Progenitor cell of endocrine pancreas (in vitro differentiated cells): ENCODE measurements at places on chromosomes 16 and 17. TPM values are rescaled to one million over a fixed set of nuclear protein-coding genes. Genes with fewer than 3 reads are reported as not detected.

TSEN54 gene
- total RNA-seq: 56.0 and 56.4 TPM in 2 replicates

- DNase-seq: no peak
Observed at GRCh38 chr17:77266213-77266612, 125.4 kb downstream of the SEC14L1 start.

NUPR1 gene
- total RNA-seq: not detected in 2 replicates

GRCh38 chr17:70336411-70336810, 167.1 kb downstream of the KCNJ2 start:
- DNase-seq: no peak

DNA sequence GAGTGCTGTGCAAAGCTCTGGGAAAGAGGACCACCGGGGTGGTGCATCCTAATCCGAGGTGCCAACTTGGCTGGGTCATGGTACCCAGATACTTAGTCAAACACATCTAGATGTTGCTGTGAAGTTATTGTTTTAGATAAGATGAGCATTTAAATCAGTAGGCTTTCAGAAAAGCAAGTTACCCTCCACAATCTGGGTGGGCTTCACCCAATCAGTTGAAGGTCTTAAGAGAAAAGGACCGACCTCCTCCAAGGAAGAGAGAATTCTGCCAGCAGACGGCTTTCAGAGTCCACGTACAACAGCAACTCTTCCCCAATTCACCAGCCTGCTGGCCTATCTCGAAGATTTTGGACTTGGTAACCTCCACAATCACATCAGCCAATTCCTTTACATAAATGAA, 338.1 kb downstream of the C16orf95 start:
- DNase-seq: no peak

DNA sequence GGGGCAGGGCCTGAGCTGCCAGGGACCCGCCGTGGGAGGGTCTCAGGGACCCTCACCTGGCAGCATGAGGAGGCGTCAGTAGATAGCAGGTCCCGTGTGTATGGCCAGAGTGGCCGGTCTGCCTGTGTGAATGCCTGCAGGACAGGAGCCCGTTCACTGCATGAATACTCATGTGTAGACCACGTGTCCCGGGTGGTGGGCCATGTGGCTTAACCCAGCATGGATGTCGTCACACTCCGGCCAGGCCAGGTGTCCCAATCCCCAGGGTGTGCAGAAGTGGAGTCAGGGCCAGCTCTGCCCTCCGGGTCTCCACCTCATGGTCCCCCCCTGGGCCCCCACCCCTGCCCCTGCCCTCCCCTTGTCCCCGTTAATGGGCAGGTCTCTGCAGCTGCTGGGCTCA, 53.7 kb downstream of the BAHCC1 start:
- no peak for DNase-seq

REXO5 gene
- 8.0 and 9.5 TPM in 2 replicates for total RNA-seq

DNA sequence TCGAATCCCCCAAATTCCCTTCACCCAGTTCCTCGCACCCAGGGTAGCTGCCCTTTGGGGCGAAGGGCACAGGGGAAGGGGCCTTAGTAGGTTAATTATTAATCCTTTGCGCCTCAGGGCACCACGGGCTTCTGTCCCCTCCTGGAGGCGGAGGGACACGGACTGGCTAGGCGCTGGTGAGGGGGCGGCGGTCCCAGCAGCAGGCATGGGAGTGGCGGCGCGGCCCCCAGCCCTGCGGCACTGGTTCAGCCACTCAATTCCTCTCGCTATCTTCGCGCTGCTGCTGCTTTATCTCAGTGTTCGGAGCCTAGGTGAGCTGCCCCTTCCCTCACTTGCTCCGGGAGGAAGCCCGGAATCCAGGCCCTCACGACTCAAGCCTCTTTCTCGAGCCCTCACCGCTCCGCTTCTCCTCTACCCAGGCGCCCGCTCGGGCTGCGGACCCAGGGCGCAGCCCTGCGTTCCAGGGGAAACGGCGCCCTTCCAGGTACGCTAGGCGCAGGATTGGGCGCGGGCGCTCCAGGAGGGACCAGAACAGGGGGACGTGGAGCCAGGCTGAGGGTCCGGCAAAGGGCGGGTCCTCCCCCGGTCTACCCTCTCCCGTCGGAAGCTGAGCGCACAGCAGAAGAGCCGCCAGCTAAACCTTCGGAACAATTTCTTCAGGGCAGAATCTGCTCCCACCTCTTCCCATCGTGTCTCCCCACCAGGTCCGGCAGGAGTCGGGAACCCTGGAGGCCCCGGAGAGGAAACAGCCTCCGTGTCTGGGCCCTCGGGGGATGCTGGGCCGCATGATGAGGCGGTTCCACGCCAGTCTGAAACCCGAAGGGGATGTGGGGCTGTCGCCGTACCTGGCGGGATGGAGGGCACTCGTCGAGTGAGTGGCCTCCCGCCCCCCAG, at the start of gene GLTPD2:
TSS of gene GLTPD2 (plus strand) at position 158 of the 894 bp plus-strand sequence. CDS start at position 206, 48 bp downstream.
- peak; percentile 15 for DNase-seq
